Activated naive CD4-positive, alpha-beta T cell treated with Interleukin-2 at 50 U/mL for 16 hours (primary cell): ENCODE measurements at places on chromosomes 2 and 18.

GRCh38 chr2:19854596-19855541 lies 46.9 kb downstream of the TTC32 start:
- no peak for DNase-seq

DNA sequence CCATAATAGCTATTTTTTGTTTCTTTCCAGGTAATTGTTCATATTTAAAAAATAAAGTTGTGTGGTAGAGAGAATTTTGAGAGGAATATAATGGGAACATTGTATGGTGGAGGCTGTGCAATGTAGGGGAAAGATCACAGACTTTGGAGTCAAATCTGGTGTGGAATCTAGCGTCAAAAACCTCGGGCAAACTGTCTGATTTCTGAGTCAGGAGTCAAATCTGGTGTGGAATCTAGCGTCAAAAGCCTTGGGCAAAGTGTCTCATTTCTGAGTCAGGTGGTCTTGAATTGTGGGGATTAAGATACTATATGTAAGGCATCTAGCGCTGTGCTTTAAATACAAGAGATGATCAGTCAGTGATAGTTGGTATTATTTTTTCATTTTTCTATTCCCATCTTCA lies 5.1 kb downstream of the PTPN4 start:
- no peak for DNase-seq

- no peak for DNase-seq
These were observed 197.4 kb downstream of the SH3BP4 start for GRCh38 chr2:235149240-235149659.

GRCh38 chr18:41604964-41605363 lies 350.1 kb upstream of the PIK3C3 start:
- DNase-seq = no peak
